Type B pancreatic cell (in vitro differentiated cells): ENCODE measurements at places on chromosomes 3 and 15.
A peak's percentile ranks its signal among the peaks of the same experiment; 100 is the strongest.

DNA sequence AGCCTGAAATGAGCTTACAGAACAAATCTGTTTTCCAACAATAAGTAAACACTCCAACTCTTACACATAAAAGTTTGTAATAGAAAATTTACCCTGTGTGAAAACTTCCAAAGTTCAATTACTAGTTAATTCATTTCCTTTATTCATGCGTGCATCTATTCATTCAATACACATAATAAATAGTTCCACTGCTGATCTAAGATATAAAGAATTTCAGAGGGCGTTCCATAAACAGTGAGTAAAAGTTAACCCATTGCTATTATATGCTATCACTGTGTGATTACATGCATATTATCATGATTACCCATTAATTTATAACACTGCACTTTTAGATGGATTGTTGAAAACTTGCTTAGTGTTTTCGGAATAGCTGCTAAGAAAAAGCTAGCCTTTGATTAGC lies 36.2 kb upstream of the CFAP20DC start:
- no peaks in the 10 kb centered on the region for H3K4me1 ChIP-seq
- DNase-seq, result no peak
- peaks cover 3% of the 10 kb centered on the region for H3K27me3 ChIP-seq

DNA sequence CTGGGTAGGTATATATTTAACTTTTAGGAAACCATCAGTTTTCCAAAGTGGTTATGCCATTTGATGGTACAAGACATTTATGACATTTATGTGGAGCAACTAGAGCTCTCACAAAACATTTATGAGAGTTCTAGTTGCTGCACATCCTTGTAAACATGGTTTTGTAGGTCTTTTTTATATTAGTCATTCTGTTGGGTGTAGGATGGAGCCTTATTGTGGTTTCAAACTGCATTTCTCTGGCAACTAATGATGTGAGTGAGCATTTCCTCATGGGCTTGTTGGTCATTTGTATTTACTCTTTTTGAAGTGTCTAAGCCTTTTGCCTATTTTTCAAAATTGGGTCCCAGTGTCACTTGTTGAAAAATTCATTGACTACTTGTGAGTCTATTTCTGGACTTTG lies 45.7 kb upstream of the MGLL start:
- no peak for DNase-seq
- H3K27ac ChIP-seq, result no peak overlapping the region
- H3K4me3 ChIP-seq, result no peak overlapping the region
- no peaks in the 10 kb centered on the region for H3K36me3 ChIP-seq
- peaks cover 2% of the 10 kb centered on the region for H3K27me3 ChIP-seq
- no peaks in the 10 kb centered on the region for H3K4me1 ChIP-seq

DNA sequence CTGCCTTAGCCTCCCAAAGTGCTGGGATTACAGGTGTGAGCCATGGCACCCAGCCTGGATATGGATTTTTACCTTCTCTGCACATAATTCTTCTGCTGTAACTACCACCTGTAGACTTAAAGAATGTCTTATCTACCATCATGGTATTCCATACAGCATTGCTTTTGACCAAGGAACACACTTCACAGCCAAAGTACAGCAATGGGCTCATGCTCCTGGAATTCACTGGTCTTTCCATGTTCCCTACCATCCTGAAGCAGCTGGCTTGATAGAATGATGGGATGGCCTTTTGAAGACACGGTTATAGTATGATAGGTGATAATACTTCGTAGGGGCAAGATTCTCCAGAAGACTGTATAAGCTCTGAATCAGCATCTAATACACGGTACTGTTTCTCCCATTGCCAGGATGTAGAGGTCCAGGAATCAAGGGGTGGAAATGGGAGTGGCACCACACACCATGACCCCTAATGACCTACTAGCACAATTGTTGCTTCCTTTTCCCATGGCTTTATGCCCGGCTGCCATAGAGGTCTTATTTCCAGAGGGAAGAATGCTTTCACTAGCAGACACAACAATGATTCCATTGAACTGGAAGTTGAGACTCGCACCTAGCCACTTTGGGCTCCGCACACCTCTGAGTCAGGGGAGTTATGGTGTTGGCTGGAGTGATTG lies 60.9 kb upstream of the CDV3 start:
- no peak overlapping the region for H3K4me3 ChIP-seq
- DNase-seq, result no peak
- H3K27me3 ChIP-seq, result no peaks in the 10 kb centered on the region
- no peaks in the 10 kb centered on the region for H3K36me3 ChIP-seq

DNA sequence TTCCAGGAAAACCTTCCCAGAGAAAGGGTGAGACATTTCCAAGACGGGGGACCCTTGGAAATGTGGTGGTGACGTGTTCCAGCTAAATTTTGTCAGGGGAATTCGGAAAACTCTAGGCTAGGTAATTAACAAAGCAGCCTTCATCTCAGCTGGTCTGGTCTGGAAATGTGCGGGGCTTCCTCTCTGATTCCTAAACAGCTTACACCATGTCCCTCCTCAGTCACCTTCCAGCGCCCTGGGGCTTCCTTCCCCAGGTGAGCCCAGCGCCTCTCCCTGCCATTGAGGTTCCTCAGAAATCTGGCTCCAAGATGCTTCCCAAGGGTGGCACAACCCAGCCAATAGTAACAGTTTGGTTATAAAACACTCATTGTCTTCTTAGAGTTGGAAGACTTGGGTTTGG lies 571 bp downstream of the ACAD9 start:
- peaks cover 11% of the 10 kb centered on the region for H3K36me3 ChIP-seq
- peaks cover 38% of the 10 kb centered on the region for H3K4me1 ChIP-seq
- no peak for DNase-seq
- no peaks in the 10 kb centered on the region for H3K27me3 ChIP-seq

DNA sequence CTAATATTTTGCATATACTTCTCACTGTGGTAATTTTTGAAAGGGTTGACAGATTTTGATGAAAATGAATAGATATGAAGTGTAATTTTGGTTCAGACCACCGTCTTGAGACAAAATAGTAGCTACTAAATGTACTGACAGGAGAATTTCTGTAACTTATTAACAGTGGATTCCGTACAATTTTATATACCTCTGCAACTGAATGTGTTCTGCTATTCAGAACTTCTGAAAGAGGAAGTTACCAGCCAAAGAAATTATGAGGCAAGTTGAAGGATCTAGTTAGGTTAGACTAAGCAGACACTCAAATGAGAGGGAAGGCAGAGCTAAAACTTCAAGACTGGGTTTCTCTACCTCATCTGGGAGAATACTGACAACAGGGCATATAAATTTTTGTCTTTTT lies 29.4 kb downstream of the GAP43 start:
- no peak overlapping the region for H3K27ac ChIP-seq
- H3K36me3 ChIP-seq, result no peaks in the 10 kb centered on the region
- DNase-seq, result no peak
- H3K4me3 ChIP-seq, result no peak overlapping the region
- H3K27me3 ChIP-seq, result peaks cover 7% of the 10 kb centered on the region

- peaks cover 9% of the 10 kb centered on the region for H3K4me1 ChIP-seq
- peaks cover 72% of the 10 kb centered on the region for H3K27me3 ChIP-seq
- peak within 1 kb of the TSS; percentile 72 for H3K27ac ChIP-seq
- H3K36me3 ChIP-seq, result no peaks in the 10 kb centered on the region
- peak; percentile 77 for DNase-seq
These were observed at the start of gene DOCK3 for GRCh38 chr3:50674349-50675178. DOCK3 (plus strand) TSS chr3:50674927; CDS start chr3:50675264, 337 bp downstream.

GRCh38 chr3:37279856-37280255 lies 105.5 kb upstream of the LRRFIP2 start:
- H3K4me1 ChIP-seq, result peaks cover 16% of the 10 kb centered on the region
- H3K27me3 ChIP-seq, result no peaks in the 10 kb centered on the region
- H3K4me3 ChIP-seq, result no peak overlapping the region

DNA sequence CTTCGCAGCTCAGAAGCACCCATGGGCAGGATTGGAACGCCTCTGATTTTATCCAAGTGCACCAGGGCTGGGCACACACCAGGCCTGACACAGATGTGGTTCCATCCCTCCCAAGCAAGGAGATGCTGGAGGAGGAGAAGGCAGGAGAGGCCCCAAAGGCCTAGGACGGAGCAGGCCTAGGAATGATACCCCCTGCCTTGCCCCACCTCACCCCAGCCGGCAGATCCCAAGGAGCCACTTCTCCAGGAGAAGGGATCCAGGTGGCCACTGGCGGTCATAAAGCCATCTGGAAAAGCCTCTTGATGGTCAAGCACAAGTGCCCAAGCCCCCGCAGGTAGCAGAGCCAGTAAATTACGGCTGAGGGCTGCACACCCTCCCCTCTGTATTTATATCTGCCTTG lies 211.8 kb downstream of the TBC1D2B start:
- no peaks in the 10 kb centered on the region for H3K27me3 ChIP-seq
- H3K36me3 ChIP-seq, result no peaks in the 10 kb centered on the region
- H3K4me1 ChIP-seq, result peaks cover 25% of the 10 kb centered on the region
- no peak overlapping the region for H3K4me3 ChIP-seq
- no peak overlapping the region for H3K27ac ChIP-seq

- no peak overlapping the region for H3K4me3 ChIP-seq
- H3K27ac ChIP-seq, result no peak overlapping the region
- DNase-seq, result no peak
- peaks cover 7% of the 10 kb centered on the region for H3K27me3 ChIP-seq
- no peaks in the 10 kb centered on the region for H3K4me1 ChIP-seq
- H3K36me3 ChIP-seq, result no peaks in the 10 kb centered on the region
These were observed 123.0 kb upstream of the AGBL1 start for GRCh38 chr15:85956532-85957275.

- no peaks in the 10 kb centered on the region for H3K27me3 ChIP-seq
- peaks cover 24% of the 10 kb centered on the region for H3K4me1 ChIP-seq
- H3K27ac ChIP-seq, result peak overlapping the region; percentile 99
- H3K4me3 ChIP-seq, result peak overlapping the region; percentile 89
- H3K36me3 ChIP-seq, result no peaks in the 10 kb centered on the region
- no peak for DNase-seq
These were observed 363 bp downstream of the GTF2E1 start for GRCh38 chr3:120742849-120743365.

DNA sequence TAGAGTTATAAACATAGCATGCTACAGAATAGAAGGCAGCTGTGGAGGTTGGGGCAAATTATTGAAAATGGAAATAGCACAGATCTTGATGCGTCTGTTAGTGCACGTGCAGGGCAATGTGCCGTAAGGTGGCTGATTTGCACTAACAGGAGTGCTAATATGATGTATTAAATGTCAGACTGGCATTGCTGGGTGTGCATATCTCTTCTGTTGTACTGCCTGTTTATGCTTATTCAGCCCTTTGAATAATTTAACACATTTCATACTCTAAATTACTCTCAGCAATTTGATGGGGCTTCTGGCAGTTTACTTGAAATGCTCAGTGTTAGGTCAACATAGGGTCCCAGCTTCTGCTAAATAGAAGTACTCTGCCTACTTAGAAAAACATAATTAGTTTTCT lies 395.6 kb downstream of the MCTP2 start:
- no peaks in the 10 kb centered on the region for H3K4me1 ChIP-seq
- no peak overlapping the region for H3K4me3 ChIP-seq
- no peak overlapping the region for H3K27ac ChIP-seq
- H3K36me3 ChIP-seq, result no peaks in the 10 kb centered on the region

DNA sequence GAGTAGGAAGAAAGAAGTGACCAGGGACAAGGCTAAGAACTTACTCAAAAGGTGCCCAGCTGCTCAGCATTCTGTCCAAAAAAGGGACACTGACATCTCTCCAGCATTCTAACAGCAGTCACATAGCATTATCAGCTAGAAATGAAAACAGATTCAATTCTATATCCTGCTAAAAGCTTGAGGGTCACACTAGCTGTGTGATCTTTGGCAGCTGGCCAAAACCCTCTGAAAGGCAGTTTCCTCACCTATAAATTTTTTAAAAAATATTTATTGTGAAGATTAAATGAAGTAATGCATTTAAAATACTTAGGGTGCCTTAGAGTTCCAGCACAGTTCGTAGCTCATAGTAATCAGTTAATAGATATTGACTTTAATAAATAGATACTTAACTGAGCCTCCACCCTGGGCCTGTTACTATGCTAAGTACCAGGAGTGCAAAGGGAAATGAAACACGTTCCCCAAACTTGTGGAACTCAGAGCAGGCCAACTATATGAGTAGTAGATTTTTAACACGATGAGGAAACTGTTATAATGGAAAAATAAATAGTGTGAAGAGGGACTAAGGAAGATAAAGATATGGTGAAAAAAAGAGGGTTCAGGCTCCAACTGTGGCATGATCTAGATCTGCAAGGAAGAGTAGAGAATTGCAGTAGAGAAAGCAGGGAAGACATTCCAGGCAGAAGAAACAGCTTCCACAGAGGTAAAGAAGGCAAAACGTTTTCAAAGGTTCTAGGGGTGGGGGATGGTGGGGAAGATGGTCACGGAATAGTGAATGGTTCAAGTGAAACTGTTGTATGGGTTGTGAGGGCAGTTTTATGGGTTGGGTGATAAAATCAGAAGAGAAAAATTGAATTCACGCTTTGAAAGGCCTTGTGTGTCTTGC lies 11.4 kb downstream of the CD86 start:
- H3K4me3 ChIP-seq, result no peak overlapping the region
- no peaks in the 10 kb centered on the region for H3K4me1 ChIP-seq
- DNase-seq, result no peak
- no peak overlapping the region for H3K27ac ChIP-seq
- peaks cover 4% of the 10 kb centered on the region for H3K27me3 ChIP-seq

- no peak for DNase-seq
- H3K27me3 ChIP-seq, result no peaks in the 10 kb centered on the region
- no peak overlapping the region for H3K27ac ChIP-seq
- H3K36me3 ChIP-seq, result peaks cover 10% of the 10 kb centered on the region
- H3K4me1 ChIP-seq, result peaks cover 4% of the 10 kb centered on the region
These were observed 29.5 kb downstream of the PTPN23 start for GRCh38 chr3:47410417-47410720.

DNA sequence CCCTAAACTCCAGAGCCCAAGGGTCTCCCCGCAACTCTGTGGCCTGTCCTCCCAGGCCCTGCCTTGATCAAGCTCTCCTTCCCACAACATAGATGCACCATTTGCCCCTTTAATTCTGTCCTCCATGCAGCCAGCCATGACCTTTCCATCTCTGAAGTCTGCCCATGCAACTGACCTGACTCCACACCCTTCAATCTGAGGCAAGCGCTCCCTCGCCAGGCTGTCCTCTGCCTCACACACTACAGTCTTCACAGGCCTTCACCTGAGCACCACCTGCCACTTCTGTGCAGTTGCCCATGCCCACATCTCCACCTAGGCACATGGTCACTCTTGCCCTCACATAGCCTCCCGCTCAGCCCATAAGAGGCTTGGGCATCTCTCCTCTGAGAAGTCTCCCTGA lies 244.0 kb downstream of the OCA2 start:
- no peak overlapping the region for H3K4me3 ChIP-seq
- H3K36me3 ChIP-seq, result no peaks in the 10 kb centered on the region
- no peak for DNase-seq
- H3K27ac ChIP-seq, result no peak overlapping the region
- peaks cover 5% of the 10 kb centered on the region for H3K27me3 ChIP-seq
- no peaks in the 10 kb centered on the region for H3K4me1 ChIP-seq

DNA sequence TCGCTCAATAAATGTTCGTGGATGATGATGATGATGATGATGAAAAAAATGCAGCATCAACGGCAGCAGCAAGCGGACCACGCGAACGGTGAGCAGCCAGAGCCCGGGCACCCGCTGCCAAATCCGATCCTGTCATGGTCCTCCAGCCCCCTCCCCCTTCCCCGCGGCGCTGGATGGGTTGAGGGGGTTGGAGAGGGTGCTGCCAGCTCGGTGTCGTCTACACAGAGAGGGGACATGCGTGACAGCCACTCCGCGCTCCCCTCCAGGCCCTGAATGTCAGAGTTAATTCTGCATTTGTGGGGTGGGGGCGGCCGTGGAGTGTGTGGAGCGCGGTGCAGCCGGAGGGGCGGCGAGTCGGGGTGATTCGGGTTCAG lies 722 bp downstream of the CACNA1D start:
- peak overlapping the region; percentile 83 for H3K4me3 ChIP-seq
- no peak for DNase-seq
- H3K27ac ChIP-seq, result no peak overlapping the region
- H3K36me3 ChIP-seq, result no peaks in the 10 kb centered on the region
- H3K4me1 ChIP-seq, result peaks cover 44% of the 10 kb centered on the region

GRCh38 chr15:68733666-68734065 lies 87.0 kb downstream of the ANP32A start:
- no peak overlapping the region for H3K4me3 ChIP-seq
- H3K36me3 ChIP-seq, result no peaks in the 10 kb centered on the region
- DNase-seq, result no peak
- H3K4me1 ChIP-seq, result peaks cover 18% of the 10 kb centered on the region
